Karpas-422 (cell line): ENCODE measurements at places on chromosomes 4 and X. TPM values are rescaled to one million over a fixed set of nuclear protein-coding genes. Genes with fewer than 3 reads are reported as not detected.

DNA sequence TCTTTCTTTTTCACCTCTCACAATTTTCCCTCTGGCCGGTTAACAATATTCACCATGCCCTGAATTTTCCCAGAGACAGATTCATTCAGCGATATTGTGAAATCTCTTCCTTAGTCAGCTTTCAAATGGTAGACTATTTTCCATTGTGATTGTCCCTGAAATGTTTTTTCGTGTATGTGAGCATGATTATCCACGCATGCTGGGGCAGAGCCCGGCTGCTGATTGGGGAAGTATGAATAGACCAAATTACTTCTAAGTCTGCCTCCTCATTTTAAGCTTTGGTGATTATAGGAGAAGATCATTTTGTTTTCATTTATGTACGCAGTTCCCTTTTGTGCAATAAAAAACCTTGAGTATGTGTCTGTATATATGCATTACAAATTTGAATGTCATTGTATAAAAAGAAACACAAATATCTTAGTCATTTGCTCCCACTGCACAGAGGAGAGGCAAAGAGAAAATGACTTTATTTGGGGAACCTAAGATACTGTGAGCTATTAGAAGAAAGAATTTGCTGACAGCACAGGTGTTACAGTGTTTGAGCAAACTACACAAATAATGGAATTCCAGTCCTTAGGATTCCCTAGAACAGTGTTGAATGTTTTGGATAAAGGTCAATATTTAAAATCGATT lies 11.3 kb downstream of the DTHD1 start:
- H3K27ac ChIP-seq: no peak overlapping the region
- H3K4me3 ChIP-seq: no peak overlapping the region
- DNase-seq: no peak

Gene STK32B
- not detected in 2 replicates for total RNA-seq

DNA sequence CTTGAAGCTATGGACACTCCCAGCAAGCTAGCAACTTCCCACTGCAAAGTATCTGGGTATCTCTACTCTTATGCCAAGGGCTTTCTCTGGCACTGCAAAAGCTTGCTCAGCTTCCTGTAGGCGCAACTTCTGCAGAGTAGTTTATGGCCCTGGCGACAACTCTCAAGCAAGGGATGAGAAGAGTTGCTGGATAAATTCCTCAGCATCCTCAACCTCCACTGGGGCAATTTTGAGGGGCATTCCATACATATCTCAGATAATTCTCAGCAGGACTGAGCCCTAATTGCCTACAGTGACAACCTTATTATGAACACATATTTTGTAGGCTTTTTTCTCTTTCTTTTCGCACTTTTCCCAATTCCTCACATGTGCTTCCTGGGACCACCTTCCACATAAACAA lies 31.2 kb upstream of the TAB3 start:
- H3K4me3 ChIP-seq: no peak overlapping the region
- DNase-seq: no peak
- no peaks in the 10 kb centered on the region for H3K36me3 ChIP-seq

DNA sequence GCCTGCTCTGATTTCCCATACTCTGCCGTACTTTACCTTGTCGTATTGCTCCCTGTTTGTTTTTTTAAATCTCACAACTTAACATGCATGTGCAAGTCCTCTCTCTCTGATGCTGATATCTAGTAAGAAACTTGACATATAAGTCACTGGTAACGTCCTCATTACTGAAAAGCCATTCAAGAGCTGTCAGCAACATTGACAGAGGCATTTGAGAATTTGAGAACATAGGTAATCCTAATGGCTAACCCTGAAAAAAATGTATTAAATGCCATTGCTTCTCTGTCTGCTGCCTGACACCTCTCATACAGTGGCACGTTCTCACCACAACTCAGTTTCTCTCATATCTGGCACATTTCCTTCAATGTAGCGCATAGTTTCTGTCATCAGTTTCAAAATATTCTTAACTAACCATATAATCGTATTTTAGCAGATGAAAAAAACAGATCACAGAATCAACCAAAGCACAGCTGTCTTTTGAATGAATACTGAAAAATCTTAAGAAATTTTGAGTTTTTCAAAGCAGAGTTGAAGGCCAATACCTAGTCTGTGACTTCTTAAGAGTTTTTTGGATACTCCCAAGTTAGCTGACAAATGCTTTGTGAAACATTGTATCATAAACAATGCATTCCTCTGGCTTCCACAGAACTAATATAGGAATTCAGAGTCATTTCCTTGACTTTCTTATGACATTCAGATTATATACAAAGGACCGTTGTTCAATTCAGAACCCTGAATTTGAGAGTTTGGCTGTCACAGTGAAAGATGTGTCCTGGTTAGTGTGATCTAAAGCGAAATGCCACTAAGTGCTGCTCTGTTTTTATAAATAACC lies 996.4 kb downstream of the C4orf33 start:
- no peak overlapping the region for H3K27ac ChIP-seq
- no peak for DNase-seq
- no peaks in the 10 kb centered on the region for H3K27me3 ChIP-seq
- no peaks in the 10 kb centered on the region for H3K36me3 ChIP-seq
- no peak overlapping the region for H3K4me3 ChIP-seq

- H3K4me3 ChIP-seq: no peak overlapping the region
- DNase-seq: peak; percentile 67
- H3K36me3 ChIP-seq: peaks cover 26% of the 10 kb centered on the region; the same call in 1 of the 2 replicates
- no peak overlapping the region for H3K27ac ChIP-seq
Observed at GRCh38 chr4:165096776-165097175, 15.9 kb downstream of the TMEM192 start.

Gene DIPK2B
- not detected in 2 replicates for total RNA-seq

Gene GLUD2
- 0.07 and 0.11 TPM in 2 replicates for total RNA-seq

DNA sequence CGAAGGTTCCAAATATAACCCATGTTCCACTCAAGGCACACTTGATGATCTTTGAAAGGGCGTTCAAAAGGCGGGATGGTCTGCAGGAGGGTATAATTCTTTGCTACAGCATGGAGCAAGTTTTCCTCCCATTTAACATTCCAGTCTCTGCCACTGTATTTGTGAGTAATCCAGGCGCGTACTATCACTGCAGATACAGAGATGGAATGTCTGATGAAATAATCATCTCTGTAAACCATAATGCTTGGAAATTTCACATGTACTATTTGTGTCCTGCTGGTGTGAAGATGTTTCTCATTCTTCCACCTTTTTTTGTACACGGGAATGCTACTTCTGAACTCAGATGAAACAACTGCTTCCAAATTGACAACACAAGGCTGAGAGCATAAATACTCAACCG lies 15.5 kb downstream of the SEL1L3 start:
- H3K4me1 ChIP-seq: peaks cover 65% of the 10 kb centered on the region
- H3K27ac ChIP-seq: no peak overlapping the region
- H3K36me3 ChIP-seq: peaks cover 59% of the 10 kb centered on the region
- no peaks in the 10 kb centered on the region for H3K27me3 ChIP-seq

GRCh38 chrX:135535077-135535940 lies 14.8 kb downstream of the INTS6L start:
- peak; percentile 37 for DNase-seq
- no peak overlapping the region for H3K27ac ChIP-seq
- peaks cover 9% of the 10 kb centered on the region; the same call in 1 of the 2 replicates for H3K4me1 ChIP-seq
- H3K27me3 ChIP-seq: no peaks in the 10 kb centered on the region
- no peak overlapping the region for H3K4me3 ChIP-seq

DNA sequence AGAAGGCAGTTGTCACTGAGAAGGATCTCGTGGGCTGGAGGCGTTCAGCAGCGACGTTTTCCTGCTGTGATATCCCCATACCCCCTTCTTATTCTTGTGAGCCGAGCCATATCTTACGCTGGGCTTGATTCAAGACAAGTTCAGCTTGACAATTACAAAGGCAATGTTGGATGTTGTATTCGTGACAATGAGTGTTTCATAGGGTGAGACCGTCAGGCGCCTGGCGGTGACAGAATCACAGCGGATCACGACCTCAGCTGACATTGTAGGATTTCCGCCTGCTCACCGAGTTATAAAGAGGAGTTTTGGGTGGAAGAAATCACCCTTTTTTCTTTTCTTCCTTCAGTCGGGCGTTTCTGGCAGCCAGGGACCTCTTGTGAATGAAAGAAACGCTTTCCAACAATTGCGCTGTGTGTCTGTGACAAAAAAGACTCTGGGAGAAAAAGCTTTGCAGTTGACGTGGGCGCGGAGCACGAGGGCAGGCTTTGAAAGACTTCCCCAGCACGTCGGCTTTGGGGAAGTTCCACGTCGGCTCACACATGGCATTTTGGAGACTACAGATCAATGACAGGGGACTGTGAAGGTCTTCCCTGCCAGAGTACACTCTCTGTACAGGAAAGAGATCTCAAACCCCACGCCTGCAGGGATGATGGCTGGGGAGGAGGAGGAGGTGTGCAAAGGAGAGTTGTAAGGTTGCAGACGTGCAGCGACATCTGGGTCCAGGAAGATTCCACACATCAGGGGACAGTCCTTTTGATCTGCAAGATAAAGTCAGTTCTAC lies 135.4 kb downstream of the CRLF2 start:
- no peak overlapping the region for H3K27ac ChIP-seq
- H3K36me3 ChIP-seq: no peaks in the 10 kb centered on the region
- DNase-seq: no peak
- no peak overlapping the region for H3K4me3 ChIP-seq

DNA sequence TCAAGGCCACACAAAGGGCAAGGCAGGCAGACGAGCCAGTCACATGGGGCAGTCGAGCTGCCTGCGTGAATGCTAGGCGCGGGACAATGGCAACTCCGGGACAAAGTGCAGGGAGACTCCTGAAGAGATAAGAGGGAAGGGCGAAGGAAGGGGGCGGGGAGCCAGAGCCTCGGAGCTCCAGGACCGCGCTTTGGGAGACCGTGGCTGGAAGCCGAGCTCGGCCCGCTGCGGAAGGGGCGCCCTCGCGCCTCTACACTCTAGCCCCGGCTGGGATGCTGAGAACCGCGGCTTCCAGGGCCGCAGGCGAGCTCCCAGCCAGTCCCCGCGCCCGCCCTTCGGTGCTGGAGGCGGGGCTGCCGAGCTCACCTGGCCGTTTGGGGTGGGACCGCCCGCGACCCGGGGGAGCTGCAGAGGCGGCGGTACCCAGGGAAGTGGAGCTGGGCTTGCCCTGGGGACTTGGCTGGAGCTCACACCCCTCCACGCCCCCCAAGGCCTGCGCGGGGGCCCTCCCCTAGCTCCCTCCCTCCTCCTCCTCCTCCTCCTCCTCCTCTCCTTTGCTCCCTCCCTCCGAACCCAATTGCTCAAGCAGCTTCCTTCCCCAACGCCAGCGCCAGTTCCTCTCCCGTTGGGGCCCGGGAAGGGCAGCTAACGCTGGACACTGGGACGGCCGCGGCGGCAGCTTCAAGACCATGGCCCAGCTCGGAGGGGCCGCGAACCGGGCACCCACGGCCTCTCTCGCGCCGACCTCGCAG lies at the start of gene SOWAHD:
Gene SOWAHD (plus strand): TSS at position 610 of the 752 bp plus-strand sequence. CDS start 80 bp downstream, at position 690.
- peaks cover 25% of the 10 kb centered on the region for H3K4me1 ChIP-seq
- H3K4me3 ChIP-seq: peak within 1 kb of the TSS; percentile 51; the same call in 1 of the 2 replicates
- H3K27me3 ChIP-seq: no peaks in the 10 kb centered on the region
- no peak for DNase-seq

DNA sequence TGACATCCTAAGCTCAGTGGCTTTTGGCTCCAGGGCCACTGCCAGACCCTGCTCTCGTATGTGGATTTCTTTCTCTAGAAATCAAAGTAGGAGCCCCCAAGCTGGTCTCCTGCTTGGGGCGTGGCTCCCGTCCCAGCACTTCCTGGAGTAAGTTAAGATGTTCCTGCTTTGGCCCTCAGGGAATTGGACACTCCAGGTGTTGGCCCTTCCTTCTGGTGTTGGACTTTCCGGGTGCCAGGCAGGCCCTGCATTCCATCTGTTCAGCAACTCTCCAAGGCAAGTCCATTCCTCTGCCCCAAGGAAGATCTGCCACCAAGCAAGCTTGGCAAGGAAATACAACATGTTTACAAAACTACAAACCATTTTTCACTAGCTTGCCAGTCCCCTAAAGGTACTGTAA lies 22.1 kb upstream of the GPC4 start:
- no peak for DNase-seq
- no peak overlapping the region for H3K4me3 ChIP-seq
- no peaks in the 10 kb centered on the region; the same call in 1 of the 2 replicates for H3K36me3 ChIP-seq
- no peaks in the 10 kb centered on the region for H3K4me1 ChIP-seq
- no peak overlapping the region for H3K27ac ChIP-seq

- peak; percentile 64 for DNase-seq
- H3K36me3 ChIP-seq: no peaks in the 10 kb centered on the region
- H3K4me1 ChIP-seq: peaks cover 7% of the 10 kb centered on the region; the same call in 1 of the 2 replicates
- H3K27me3 ChIP-seq: no peaks in the 10 kb centered on the region
- no peak overlapping the region for H3K27ac ChIP-seq
Observed at GRCh38 chr4:87406462-87406861, 15.5 kb upstream of the HSD17B11 start.

Gene FAAH2
- total RNA-seq: 0.47 TPM in 1 of 2 replicates, not detected in the other

- no peaks in the 10 kb centered on the region for H3K36me3 ChIP-seq
- no peak overlapping the region for H3K27ac ChIP-seq
- H3K27me3 ChIP-seq: no peaks in the 10 kb centered on the region
Observed at GRCh38 chrX:147847999-147848398, 63.7 kb upstream of the FMR1 start.

Gene TEX13C
- total RNA-seq: not detected in 2 replicates

- H3K27ac ChIP-seq: no peak overlapping the region
- H3K27me3 ChIP-seq: no peaks in the 10 kb centered on the region
- no peaks in the 10 kb centered on the region for H3K4me1 ChIP-seq
- H3K4me3 ChIP-seq: no peak overlapping the region
- no peak for DNase-seq
Observed at GRCh38 chr4:7422898-7423180, 11.9 kb downstream of the PSAPL1 start.

- H3K4me3 ChIP-seq: no peak overlapping the region
- no peaks in the 10 kb centered on the region for H3K36me3 ChIP-seq
- no peak overlapping the region for H3K27ac ChIP-seq
- H3K27me3 ChIP-seq: no peaks in the 10 kb centered on the region
- no peaks in the 10 kb centered on the region for H3K4me1 ChIP-seq
Observed at GRCh38 chr4:76753814-76754213, 144.1 kb downstream of the SOWAHB start.

- no peak overlapping the region for H3K27ac ChIP-seq
- peaks cover 33% of the 10 kb centered on the region for H3K4me1 ChIP-seq
- H3K36me3 ChIP-seq: peaks cover 30% of the 10 kb centered on the region
- H3K4me3 ChIP-seq: no peak overlapping the region
- DNase-seq: no peak
Observed at GRCh38 chr4:99852199-99852749, 35.6 kb downstream of the DAPP1 start.

GRCh38 chr4:112099701-112100297 lies 45.5 kb upstream of the FAM241A start:
- no peaks in the 10 kb centered on the region for H3K27me3 ChIP-seq
- peak; percentile 72 for DNase-seq

DNA sequence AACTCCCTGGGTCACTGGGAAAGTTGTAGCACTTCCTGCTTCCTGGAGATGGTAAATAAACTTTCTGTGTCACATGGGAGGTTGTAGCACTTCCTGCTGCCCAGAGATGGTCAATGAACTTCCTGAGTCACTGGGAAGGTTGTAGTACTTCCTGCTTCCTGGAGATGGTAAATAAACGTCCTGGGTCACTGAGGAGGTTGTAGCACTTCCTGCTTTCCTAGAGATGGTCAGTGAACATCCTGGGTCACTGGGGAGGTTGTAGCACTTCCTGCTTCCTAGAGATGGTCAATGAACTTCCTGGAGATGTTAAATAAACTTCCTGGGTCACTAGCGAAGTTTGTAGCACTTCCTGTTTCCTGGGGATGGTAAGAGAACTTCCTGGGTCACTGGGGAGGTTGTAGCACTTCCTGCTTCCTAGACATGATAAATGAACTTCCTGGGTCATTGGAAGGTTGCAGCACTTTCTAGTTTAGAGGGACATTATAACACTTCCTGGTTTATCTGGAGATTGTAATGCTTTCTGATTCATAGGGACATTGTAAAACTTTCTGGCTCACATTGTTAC lies 62.3 kb upstream of the CD99 start:
- peak overlapping the region; percentile 44 for H3K4me3 ChIP-seq
- H3K4me1 ChIP-seq: peaks cover 20% of the 10 kb centered on the region
- H3K27ac ChIP-seq: peak overlapping the region; percentile 65
- DNase-seq: peak; percentile 70
- H3K27me3 ChIP-seq: no peaks in the 10 kb centered on the region

Gene SPANXN3
- not detected in 2 replicates for total RNA-seq

Gene AFP
- not detected in 2 replicates for total RNA-seq
